ENCODE measurements at places on chromosomes 12 and 14. TPM values are rescaled to one million over a fixed set of nuclear protein-coding genes. Genes with fewer than 3 reads are reported as not detected.

DNA sequence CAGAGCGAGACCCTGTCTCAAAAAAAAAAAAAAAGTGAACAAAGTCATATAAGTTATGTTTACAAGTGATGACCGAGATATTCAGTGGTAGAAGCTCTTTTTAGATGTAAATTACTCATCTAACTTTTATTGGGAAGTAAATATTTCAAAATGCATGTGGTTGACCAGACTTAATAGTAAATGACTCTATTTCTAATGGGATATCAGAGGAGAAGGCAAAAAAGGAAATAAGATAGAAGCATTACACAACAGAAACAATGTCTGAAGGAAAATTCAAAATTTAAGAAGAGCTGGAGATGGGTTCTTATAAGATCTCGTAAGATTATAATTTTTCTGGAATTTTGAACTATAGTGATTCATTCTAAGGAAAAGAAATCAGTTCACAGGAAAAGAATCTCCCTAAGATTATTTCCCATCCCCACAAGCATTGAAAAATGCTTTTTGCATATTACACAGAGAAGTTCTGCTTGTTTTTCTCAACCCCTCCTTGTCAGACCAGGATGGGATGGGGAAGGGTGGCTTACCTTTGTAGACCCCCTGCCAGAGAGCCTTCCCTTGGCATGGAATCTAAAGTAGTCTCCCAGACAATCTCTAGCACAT lies 63.1 kb upstream of the STK38L start:
- H3K27ac ChIP-seq = no peak overlapping the region
- H3K4me1 ChIP-seq = peaks cover 18% of the 10 kb centered on the region
- no peaks in the 10 kb centered on the region for H3K27me3 ChIP-seq

- no peak for DNase-seq
- H3K4me3 ChIP-seq = no peak overlapping the region
- no peaks in the 10 kb centered on the region for H3K36me3 ChIP-seq
- peaks cover 3% of the 10 kb centered on the region for H3K4me1 ChIP-seq
- H3K27ac ChIP-seq = no peak overlapping the region
- no peaks in the 10 kb centered on the region for H3K27me3 ChIP-seq
These were observed 1.5 kb upstream of the TSPAN8 start for GRCh38 chr12:71159264-71159663.

- H3K4me3 ChIP-seq = no peak overlapping the region
- H3K4me1 ChIP-seq = peaks cover 13% of the 10 kb centered on the region
- H3K27me3 ChIP-seq = no peaks in the 10 kb centered on the region
- H3K36me3 ChIP-seq = no peaks in the 10 kb centered on the region
- no peak for DNase-seq
- no peak overlapping the region for H3K27ac ChIP-seq
These were observed 423.7 kb downstream of the TMTC2 start for GRCh38 chr12:83110424-83110823.

Gene GPR84
- not detected for total RNA-seq

DNA sequence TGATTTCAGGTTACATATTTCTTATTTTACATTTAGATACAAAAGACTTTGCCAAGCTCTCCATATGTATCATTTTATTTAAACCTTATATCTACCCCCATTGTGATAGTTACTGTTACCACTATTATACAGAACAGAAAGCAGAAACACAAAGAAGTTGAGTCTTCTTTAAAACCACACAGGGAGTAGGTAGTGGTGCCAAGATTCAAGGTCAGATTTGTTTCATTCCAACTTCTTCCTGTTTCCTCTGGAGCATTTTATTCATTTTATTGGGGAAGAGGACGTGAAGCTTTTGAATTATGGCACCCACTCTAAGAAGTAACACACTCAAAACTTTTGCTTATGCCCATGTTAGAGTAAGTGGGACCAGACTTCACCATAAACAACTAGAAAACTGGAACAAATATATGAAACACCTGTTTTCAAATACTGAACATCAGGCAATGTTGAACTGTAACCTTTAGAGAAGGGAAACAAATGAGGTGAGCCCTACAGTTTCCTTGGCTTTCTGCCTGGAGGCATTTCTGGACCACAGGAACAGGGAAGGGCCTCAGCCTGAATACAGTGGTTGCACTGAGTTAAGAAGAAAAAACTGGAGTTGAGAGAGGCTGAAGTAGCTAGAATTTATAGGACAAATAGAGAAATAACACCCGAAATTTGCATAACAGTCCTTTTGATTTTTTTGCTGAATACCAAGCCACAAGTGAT lies 160.4 kb upstream of the SSTR1 start:
- no peak overlapping the region for H3K27ac ChIP-seq
- no peak overlapping the region for H3K4me3 ChIP-seq
- no peak for DNase-seq

- H3K27ac ChIP-seq = no peak overlapping the region
- no peaks in the 10 kb centered on the region for H3K27me3 ChIP-seq
- peaks cover 9% of the 10 kb centered on the region for H3K4me1 ChIP-seq
- no peaks in the 10 kb centered on the region for H3K36me3 ChIP-seq
These were observed 38.2 kb upstream of the SNX6 start for GRCh38 chr14:34668111-34668510.

Gene RACGAP1
- 148 TPM for total RNA-seq

DNA sequence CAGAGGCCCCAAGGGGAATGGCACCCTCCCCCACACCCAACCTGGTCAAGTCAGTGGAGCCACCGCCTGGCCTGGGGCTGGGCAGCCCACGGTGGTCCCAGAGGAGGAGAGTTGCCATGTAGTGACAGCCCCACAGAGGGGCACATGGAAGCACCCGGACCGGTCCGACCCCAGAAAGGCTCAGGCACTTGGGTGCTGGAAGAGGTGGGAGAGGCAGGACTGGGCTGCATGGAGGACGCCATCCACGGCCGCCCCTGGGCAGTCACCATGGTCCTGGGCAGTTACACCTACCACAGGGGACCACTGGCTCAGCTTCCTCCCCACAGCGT lies 37.9 kb upstream of the TMEM179 start:
- no peaks in the 10 kb centered on the region for H3K36me3 ChIP-seq
- H3K4me1 ChIP-seq = no peaks in the 10 kb centered on the region
- no peak overlapping the region for H3K4me3 ChIP-seq
- H3K27me3 ChIP-seq = peaks cover 12% of the 10 kb centered on the region
- no peak overlapping the region for H3K27ac ChIP-seq

Gene MYRFL
- 0.08 TPM for total RNA-seq

Gene PLEKHG7
- not detected for total RNA-seq

Gene ACAD10
- 10.1 TPM for total RNA-seq

Gene OLR1
- total RNA-seq = not detected

GRCh38 chr12:42380733-42381132 lies 54.8 kb downstream of the PPHLN1 start:
- no peak for DNase-seq
- H3K4me1 ChIP-seq = no peaks in the 10 kb centered on the region
- no peak overlapping the region for H3K4me3 ChIP-seq
- H3K27me3 ChIP-seq = no peaks in the 10 kb centered on the region

GRCh38 chr12:54569995-54570528 lies 18.4 kb downstream of the PPP1R1A start:
- no peaks in the 10 kb centered on the region for H3K4me1 ChIP-seq
- H3K27me3 ChIP-seq = peaks cover 15% of the 10 kb centered on the region
- no peak overlapping the region for H3K27ac ChIP-seq
- DNase-seq = no peak
- H3K4me3 ChIP-seq = no peak overlapping the region
- H3K36me3 ChIP-seq = no peaks in the 10 kb centered on the region

Gene PPP4R4
- 35.5 TPM for total RNA-seq

Gene CLEC2A
- total RNA-seq = not detected

DNA sequence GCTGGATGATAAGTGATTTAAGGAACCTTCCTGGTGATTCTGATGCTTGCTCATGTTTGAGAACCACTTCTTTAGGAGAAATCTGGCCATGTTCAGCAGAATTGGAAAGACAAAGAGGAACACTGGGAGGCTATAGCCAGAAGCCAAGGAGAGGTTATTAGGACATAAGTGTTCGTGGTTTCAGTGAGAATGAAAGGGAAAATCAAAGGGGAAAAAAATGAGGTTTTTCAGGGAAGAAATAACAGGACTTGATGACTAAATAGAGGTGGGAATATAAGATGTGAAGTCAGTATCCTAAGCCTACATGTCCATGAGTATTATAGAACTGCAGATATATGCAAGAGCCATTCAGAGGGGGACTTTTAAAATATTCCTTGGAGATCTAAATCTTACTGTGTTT lies 95.6 kb downstream of the DAAM1 start:
- DNase-seq = no peak
- peaks cover 4% of the 10 kb centered on the region for H3K4me1 ChIP-seq
- H3K27me3 ChIP-seq = no peaks in the 10 kb centered on the region
- no peaks in the 10 kb centered on the region for H3K36me3 ChIP-seq
- no peak overlapping the region for H3K27ac ChIP-seq
- H3K4me3 ChIP-seq = no peak overlapping the region

Gene FAM181A
- total RNA-seq = not detected

GRCh38 chr12:58720421-58720820 lies 199.9 kb downstream of the LRIG3 start:
- no peak overlapping the region for H3K4me3 ChIP-seq
- no peaks in the 10 kb centered on the region for H3K27me3 ChIP-seq
- no peaks in the 10 kb centered on the region for H3K4me1 ChIP-seq
- no peak for DNase-seq
- no peaks in the 10 kb centered on the region for H3K36me3 ChIP-seq

Gene CD9
- total RNA-seq = 239 TPM

All from SJCRH30 (cell line).